AG04450 (cell line): ENCODE measurements at places on chromosomes 7 and 10.

DNA sequence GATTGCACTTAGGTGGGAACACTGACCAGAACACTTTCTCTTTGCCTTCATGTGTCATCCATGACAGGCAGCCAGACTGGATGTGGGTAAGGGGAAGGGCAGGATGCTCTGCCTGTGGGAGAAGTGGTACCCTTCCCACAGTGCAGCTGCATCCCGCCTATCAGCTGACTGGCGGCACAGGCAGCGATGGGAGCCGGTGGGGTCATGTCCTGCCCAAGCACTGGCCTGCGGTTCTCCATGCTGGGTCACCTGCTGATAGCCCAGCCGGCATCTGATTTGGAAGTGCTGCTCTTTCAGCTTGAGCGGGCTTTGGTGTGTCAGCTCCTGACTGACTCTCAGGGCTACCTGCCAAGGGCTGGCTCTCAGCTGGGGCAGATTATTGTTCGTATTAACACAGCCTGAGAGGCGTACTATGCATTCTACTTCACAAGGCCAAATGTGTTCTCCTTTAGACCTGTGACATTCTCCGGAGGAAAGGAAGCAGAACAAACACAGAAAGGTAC lies 105.2 kb upstream of the PDLIM1 start:
- no peak for DNase-seq

DNA sequence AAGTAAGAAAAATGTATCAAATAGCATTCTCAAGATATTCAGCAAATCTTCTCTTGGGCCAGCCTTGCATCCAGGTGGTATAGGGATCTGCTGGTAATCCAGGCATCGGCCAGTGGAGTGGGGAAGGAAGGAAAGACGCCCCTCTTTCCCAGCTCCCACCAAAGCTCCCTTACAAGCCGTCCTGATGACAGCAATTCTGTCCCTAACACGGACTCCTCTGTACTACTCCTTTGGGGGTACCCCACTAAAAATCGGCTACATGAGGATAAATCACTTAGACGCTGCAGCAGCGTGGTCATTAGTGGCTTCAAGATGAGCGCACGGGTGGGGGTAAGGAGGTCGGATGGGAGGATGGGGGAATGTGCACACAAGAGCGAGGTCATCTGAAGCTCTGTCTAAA lies 24.7 kb upstream of the NUB1 start:
- no peak for DNase-seq

GRCh38 chr10:30581779-30582380 lies 47.7 kb downstream of the LYZL2 start:
- DNase-seq, result peak; percentile 30

DNA sequence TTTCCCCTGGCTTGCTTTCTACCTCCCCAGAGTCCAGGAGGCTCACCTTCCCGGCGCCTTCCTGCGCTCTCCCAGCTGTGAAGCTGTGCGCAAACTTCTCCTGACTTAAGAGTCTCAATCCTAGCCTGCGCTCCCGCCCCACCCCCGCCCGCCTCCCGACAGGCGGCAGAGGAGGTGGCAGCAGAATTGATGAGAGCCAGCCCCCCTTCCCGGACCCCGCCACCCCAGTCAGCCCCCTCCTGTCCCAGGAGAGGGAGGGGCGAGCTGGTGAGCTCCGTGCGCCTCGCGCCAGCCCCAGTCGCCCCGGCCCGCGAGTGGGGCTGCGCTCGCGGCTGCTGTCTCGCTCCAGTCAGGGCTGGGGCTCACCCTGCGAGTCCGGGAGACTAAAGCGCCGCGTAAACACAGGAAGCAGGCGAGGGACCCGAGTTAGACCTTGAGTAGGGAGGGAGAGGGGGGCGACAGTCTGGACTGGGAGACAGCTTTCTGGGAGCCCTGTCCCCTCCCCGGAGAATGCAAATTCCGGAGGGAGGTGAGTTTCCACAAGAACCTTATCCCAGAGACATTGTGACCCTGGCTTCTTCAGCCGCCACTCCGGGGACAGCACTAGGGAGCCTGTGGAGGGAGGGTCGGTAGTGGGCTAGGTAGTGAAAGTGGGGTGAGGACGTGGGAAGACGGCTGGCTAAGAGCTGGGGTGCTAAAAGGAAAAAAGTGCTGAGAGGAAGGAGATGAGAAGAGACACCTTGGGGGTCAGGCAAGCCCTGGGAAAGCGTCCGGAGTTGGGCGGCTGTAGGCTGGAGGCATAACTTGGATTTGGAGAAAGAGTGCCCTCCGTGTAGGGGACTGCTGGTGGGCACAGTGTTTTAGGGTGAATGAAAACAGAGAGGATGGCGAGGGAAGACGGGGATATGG lies at the start of gene CALCR:
Gene CALCR, minus strand, starts transcription at position 79 of the 909 bp plus-strand sequence. CDS start 87,743 bp downstream, outside the sequence.
- no peak for DNase-seq

GRCh38 chr10:85600026-85600743 lies 766.4 kb downstream of the GRID1 start:
- no peak for DNase-seq

DNA sequence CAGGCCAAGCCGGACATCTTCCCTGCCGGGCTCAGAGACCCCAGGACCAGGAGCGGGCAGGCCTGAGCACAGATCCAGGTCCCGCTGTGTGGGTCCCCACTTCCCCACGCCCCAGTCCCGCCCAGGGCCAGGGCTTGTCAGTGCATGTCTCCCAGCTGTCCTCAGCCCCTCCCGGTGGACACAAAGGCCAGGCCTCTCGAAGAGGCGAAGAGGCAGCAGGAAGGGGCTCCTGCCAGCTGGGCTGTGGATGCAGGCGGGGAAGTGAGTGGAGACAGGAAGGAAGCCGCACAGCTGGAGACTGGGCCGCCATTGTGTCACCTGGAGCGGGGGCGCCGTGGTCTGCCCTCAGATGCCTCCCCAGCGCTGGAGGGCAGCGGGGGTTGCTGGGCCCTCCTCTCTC lies 4.8 kb downstream of the GRIFIN start:
- DNase-seq, result no peak

DNA sequence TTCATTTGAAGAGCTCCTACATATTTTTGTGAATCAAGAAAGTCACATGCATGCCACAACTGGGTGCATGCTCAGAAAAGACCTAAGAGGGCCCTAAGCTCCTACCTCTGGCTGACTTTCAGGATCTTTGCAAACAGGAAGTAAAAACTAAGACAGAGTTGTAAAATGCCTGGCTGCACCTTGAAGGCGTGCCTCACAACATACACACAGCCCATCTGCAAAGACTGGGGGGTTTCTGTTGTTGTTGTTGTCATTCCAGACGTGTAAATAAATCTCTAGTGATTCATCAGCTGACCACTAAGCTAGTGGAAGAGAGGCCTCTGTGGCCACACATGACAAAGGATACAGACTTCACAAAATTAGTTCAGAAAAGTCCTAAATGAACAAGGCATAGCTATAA lies 31.8 kb downstream of the SMURF1 start:
- no peak for DNase-seq

DNA sequence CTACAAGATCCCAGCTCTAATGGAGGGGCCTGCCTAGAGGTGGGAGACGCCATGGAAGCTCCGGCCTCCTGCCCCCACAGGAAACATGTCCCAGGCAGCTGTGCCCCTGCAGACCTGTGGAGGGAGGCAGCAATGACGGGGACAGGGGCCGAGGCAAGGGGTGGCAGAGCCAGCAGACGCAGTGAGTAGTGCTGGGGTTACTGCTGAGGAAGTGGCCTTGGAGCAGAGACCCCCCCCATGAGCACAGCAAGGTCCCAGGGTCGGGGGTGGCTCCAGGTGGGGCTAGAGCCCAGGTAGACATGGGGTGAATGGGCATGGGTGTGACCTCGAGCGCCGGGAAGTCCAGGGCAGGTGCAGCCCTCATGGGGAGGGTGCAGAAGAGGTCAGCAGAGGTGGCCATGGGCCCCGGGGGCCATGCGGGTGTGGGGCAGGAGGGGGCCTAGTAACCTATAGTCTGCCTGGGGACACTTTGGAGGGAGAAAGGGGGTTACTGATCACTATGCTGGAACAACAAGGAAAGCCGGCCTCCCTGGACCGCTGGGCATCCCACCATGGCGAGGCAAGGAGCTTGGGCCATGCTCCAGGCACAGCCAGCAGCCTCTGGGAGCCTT lies 45.5 kb downstream of the JAKMIP3 start:
- DNase-seq, result no peak

DNA sequence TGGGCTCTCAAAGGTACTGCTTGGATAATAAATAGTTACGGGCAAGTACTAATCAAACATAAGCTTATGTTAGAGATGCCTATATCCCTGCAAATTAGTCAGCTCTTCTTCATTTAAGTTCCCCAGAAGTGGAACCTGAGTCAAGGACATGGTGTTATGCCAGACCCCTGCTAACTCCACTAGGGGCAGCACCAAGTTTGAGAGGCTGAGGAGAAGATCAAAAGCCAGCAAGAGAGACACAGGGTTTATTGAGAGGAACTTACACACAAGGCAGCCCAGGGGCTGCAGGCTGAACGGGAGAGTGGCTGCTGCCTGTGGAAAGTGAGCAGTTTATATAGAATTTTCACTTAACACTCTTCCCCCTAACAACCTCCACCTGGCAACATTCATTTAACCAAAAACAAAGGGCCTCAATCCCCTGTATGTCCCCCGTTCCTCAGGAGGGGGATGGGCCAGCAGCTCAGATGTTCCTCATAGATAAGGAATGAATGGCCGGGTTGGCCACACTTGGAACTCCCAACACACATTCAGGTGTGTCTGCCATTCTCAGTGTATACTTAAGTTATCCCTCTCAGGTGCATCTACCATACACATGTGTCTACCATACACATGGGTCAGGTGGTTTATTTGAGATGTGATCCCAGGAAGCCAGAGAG lies 62.6 kb upstream of the GHITM start:
- peak; percentile 1 for DNase-seq
